Thyroid gland (tissue), 4 donors: ENCODE measurements at places on chromosomes 1 and 21. TPM values are rescaled to one million over a fixed set of nuclear protein-coding genes. Genes with fewer than 3 reads are reported as not detected.

BRDT gene
- total RNA-seq, result not detected

INSRR gene
- total RNA-seq, result not detected

CD1C gene
- total RNA-seq, result not detected

RORC gene
- total RNA-seq, result 48.4 TPM

SLFNL1 gene
- 1.0 TPM for total RNA-seq

CYP4X1 gene
- total RNA-seq, result 4.3 TPM

DNA sequence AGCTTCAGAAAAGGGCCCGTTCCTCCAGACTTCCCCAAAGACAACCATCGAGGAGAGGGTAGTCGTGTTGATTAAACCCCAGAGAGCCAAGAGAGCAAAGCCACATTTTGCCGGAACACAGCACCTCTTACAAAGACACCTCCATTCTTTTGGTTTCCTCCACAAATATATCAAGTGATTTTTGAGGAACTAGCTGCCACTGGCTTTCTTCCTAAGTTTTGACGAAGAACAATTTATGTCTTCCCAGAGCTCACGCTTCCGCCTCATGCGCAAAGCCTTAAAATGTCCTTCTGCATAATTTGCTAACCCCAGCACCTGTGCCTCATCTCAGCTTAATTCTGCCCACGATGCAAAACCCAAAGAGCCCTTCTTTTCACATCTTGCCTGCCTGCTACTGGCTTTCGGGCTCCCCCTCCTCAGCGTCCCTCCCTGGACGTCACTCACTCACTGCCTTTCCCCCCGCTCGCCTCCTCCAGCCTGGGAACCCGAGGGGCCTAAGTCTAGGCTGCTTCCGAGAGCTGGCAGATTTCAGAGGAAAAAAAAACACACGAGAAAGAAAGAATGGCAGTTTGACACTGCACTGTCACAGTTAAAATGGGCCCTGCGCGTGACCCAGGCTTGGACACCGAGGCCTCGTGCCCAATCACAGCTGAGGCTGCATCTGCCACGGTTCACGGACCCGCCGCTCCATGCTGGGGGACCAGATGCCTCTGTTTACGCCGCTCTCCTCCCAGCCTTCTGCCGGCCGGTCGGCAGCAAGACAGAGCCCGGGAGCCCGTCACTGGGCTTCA is 77.6 kb upstream of the IFNAR2 start:
- H3K4me3 ChIP-seq, result no peak overlapping the region
- DNase-seq, result no peak
- H3K27ac ChIP-seq, result no peak overlapping the region
- H3K27me3 ChIP-seq, result no peaks in the 10 kb centered on the region

DNA sequence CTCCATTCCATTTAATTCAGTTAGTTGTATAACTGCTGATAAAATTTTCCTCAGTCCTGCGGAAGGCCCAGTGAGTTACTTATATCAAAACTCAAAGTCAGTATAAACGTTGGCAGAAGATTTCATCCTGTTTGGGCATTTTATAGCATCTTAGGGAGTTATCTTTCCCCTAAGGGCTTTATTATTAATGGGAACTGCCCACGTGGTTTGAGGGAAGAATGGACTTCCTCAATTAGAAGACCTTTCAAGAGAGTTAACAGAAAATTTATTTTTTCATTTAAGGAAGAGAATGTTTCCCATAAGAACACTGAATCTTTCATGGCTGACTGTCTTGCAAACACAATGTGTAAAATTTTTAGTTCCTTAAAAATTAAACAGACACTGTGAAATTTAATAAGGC is 400.1 kb downstream of the NEGR1 start:
- no peaks in the 10 kb centered on the region for H3K27me3 ChIP-seq
- no peak overlapping the region for H3K4me3 ChIP-seq
- no peaks in the 10 kb centered on the region for H3K36me3 ChIP-seq
- no peaks in the 10 kb centered on the region for H3K4me1 ChIP-seq
- H3K27ac ChIP-seq, result no peak overlapping the region

- no peak overlapping the region for H3K27ac ChIP-seq
- no peak for DNase-seq
- H3K4me3 ChIP-seq, result no peak overlapping the region
- no peaks in the 10 kb centered on the region for H3K4me1 ChIP-seq
- H3K27me3 ChIP-seq, result no peaks in the 10 kb centered on the region
- H3K36me3 ChIP-seq, result no peaks in the 10 kb centered on the region
Measured at GRCh38 chr21:37647781-37648180, 268.5 kb downstream of the KCNJ6 start.

DNA sequence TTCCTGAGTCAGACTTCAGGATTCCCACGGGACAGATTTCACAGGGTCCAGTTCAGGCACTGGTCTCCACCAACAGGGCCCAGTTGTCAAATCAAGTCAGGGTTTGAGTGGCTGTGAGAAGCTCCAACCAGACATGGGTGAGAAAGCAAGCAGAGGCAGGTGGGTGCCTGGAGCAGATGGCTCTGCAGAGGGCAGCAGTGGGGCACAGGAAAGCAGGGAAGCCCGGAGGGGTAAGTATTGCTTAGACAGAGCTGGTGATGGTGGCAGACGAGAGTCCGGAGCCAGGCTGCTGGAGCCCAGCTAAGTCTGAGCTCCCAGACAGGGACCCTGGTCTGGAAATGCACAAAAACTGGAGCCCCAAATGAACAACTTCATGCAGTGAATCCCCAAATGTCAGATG is 40.4 kb downstream of the RIMS3 start:
- peak; percentile 47 for DNase-seq
- H3K4me3 ChIP-seq, result no peak overlapping the region
- no peaks in the 10 kb centered on the region for H3K4me1 ChIP-seq
- H3K27ac ChIP-seq, result no peak overlapping the region

DNA sequence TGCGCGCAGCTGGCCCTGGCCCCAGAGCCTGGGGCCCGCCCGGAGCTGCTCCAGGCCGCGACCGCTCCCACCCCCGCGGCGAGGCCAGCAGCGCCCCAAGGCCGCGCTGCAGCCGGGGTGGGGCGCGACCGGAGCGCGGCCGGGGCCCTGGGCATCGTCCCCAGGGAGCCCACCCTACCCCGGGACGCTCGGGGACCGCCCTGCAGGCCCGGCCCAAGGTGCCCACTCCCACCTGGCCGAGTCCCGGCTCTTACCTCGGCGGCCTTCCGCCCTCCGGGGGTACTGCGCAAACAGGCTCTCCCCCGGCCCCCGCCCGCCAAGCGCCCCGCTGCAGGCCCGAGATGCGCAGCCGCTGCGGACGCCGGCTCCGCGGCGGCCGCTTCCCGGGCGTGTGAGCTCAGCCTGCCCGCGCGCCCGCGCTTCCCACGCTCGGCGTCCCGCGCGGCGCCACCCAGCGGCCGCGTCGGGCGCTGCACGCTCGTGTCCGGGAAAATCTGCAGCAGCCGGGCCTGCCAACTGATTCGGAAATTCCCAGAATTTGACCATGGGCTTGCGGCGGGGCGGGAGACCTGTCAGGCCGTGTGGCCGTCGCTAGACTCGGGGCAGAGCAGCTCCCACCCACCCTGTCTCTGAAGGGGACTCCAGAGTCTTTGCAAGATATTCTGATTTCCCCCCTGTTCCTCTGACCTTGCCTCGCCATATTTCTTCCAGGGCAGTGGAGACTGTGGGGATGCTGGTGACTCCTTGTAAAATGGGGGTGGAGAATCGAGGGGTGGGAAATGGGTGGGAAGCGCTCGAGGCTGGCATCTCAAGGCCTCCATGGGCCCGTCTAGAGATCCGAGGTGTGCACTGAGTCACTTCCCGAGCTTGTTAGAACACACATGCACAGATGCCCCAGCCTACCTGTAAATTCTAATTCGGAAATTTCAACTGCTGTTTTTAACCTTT is 41.9 kb downstream of the CD34 start:
- H3K27me3 ChIP-seq, result no peaks in the 10 kb centered on the region
- no peaks in the 10 kb centered on the region for H3K36me3 ChIP-seq
- peak; percentile 85 for DNase-seq
- peaks cover 44% of the 10 kb centered on the region for H3K4me1 ChIP-seq
- peak overlapping the region; percentile 67 for H3K4me3 ChIP-seq
- H3K27ac ChIP-seq, result peak overlapping the region; percentile 96

- DNase-seq, result no peak
- H3K27ac ChIP-seq, result no peak overlapping the region
- H3K4me1 ChIP-seq, result no peaks in the 10 kb centered on the region
- no peaks in the 10 kb centered on the region for H3K27me3 ChIP-seq
- H3K36me3 ChIP-seq, result peaks cover 43% of the 10 kb centered on the region
Measured at GRCh38 chr1:43451701-43452532, 1.8 kb downstream of the HYI start.

DNA sequence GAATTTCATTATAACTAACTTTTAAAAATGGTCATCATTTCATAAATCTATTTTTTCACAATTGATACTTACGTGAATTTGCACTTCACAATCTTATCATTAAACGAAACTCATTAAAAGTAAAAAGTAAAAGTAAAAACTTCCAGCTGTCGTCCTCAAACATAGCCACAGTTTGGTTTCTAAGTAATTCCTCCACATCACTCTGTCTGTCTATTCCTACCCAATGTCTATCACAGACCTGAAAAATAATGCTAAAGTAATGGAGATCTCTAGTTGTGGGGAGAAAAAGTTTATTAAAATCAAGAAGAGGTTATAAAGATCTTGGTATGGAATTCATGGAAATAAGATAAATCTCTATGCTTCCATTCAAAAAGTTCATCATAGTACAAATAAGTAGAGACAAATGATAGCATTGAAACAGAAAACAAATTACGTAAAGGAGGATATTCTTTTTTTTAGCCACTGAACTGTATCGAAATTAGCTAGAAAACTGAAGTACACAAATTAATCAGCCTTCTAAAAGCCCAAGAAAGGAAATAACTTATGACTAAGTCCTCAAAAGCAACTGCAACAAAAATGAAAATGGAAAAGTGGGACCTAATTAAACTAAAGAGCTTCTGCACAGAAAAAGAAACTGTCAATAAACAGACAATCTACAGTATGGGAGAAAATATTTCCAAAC is 148.6 kb downstream of the TIAM1 start:
- no peaks in the 10 kb centered on the region for H3K36me3 ChIP-seq
- no peak overlapping the region for H3K4me3 ChIP-seq
- no peaks in the 10 kb centered on the region for H3K4me1 ChIP-seq
- no peaks in the 10 kb centered on the region for H3K27me3 ChIP-seq

DNA sequence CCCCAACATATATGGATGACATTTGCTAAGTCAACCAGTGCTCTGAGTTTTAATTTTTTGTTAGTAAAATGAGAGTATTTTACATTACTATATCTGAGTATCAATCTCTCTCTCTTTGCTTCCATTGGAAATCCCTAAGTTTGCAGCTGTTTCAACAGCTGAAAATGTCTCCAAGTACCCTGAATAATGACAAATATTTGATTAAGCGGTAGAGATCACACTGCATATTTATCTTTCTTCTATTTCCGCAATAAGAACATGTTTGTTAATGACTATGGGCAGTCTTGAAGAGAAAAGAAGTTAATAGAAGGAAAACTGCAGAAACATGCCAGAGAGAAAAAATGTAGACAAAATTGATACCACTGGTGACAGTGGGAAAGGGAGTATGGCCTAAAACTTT is 1117.5 kb downstream of the NCAM2 start:
- H3K4me1 ChIP-seq, result no peaks in the 10 kb centered on the region
- H3K27ac ChIP-seq, result no peak overlapping the region
- DNase-seq, result no peak
- no peaks in the 10 kb centered on the region for H3K27me3 ChIP-seq
- H3K36me3 ChIP-seq, result no peaks in the 10 kb centered on the region

DNA sequence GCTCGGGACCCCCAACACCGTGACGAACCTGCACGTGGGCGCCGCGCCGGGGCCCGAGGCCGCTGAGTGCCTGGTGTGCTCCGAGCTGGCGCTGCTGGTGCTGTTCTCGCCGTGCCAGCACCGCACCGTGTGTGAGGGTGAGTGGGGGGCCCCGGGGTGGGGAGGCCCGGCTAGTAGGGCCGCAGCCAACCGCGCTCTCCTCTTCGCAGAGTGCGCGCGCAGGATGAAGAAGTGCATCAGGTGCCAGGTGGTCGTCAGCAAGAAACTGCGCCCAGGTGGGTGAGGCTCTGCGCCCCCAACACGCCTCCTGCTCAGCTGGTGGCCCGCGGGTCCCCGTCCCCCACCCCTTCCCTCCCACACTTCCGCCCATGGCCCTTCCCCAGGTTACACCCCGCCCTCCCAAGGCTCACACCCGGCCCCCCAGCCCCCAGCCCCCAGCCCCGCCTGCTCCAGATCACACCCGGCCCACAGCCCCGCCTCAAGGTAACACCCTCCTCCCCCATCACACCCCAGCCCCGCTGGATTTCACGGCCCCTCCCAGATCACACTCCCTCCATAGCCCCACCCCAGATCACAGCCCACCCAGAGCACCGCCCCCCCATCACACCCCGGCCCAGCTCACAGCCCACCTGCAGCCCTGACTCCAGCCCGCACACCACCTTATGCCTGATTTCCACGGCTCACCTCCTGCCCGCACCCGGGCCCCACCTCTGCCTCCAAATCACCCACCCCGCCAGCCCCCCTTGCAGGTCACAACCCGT is 2.4 kb upstream of the MMP23B start:
- H3K27me3 ChIP-seq, result peaks cover 17% of the 10 kb centered on the region
- no peak overlapping the region for H3K4me3 ChIP-seq
- peak; percentile 13 for DNase-seq
- no peaks in the 10 kb centered on the region for H3K4me1 ChIP-seq
- peaks cover 10% of the 10 kb centered on the region for H3K36me3 ChIP-seq

GRCh38 chr1:15507278-15507677 is 16.7 kb downstream of the CASP9 start:
- H3K27me3 ChIP-seq, result no peaks in the 10 kb centered on the region
- H3K4me1 ChIP-seq, result peaks cover 11% of the 10 kb centered on the region

- peak; percentile 51 for DNase-seq
- H3K4me1 ChIP-seq, result no peaks in the 10 kb centered on the region
- no peak overlapping the region for H3K4me3 ChIP-seq
- no peaks in the 10 kb centered on the region for H3K36me3 ChIP-seq
- no peaks in the 10 kb centered on the region for H3K27me3 ChIP-seq
Measured at GRCh38 chr1:69263921-69264391, 303.8 kb upstream of the LRRC7 start.

GRCh38 chr1:30335997-30336390 is 387.4 kb downstream of the MATN1 start:
- H3K27me3 ChIP-seq, result no peaks in the 10 kb centered on the region
- H3K27ac ChIP-seq, result no peak overlapping the region
- no peak for DNase-seq
- no peaks in the 10 kb centered on the region for H3K36me3 ChIP-seq

DNA sequence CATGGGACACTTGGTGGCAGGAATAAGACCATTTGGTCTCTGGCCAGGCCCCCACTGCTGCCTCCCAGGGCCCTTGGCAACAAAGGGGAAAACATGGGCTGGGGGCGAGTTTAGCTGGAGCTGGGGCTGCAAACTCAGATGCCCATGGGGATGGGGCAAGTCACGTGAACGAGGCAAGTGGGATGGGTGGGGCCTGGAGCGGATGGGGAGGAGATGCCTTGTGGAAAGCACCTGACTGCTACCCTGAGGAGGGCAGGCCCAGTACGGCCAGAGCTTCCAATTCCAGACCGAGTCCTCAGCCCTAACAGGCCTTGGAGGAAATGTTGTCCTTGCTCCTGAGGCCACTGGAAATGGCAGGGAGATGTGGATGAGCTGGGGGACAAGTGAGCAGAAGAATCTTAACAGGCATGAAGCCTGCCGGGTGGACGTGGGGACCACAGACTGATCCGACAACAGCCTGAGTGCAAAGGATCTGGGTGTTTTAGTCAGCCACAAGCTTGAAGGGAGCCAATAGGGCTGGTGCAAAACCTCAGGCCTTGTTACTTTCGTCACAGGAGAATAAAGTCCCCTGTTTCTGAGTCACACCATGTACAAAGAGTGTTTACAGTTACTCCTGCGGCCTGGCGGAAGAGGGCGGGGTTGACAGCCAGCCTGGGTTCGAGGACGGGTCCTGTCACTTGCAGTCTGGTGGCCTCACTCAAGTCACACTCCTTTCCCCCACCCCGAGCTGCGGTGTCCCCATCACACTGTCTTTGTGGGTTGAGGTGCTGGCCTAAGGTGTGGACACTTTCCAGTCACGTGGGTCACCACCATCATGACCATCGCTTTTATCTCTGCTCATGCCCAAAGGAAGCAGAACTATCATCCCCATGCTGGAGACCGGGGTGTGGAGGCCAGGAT is 19.1 kb downstream of the RUNX3 start:
- H3K4me3 ChIP-seq, result no peak overlapping the region
- H3K4me1 ChIP-seq, result no peaks in the 10 kb centered on the region
- H3K36me3 ChIP-seq, result no peaks in the 10 kb centered on the region
